NCI-H526 (cell line): ENCODE measurements at places on chromosomes 5 and 9.

DNA sequence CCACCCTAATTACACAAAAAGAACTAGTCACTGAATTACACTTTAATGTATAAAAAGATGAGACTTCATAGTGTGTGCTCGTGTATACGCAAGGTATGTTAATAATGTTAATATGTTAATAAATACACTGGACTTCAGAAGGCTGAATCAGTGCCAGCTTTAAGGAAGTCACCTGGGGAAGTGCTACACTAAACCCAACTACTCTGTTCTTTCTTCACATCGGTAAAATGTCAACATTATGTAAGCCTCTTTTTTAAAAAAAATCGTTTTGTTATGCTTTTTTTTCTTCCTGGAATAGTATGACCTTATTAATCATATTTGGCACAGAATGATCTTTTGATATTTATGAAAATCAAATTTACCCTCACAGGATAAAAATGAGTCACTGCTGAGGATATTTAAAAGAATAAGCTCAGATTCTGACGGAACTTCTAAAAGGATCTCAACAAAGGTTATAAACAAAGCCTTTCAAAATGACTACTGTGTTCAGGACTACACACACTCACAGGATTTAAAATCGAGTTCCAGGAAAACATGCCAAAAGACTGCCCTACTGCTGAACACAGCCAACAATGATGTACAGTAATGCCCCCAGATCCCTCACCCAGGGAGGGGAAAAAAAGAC is 75.9 kb downstream of the AUH start:
- DNase-seq, result no peak

DNA sequence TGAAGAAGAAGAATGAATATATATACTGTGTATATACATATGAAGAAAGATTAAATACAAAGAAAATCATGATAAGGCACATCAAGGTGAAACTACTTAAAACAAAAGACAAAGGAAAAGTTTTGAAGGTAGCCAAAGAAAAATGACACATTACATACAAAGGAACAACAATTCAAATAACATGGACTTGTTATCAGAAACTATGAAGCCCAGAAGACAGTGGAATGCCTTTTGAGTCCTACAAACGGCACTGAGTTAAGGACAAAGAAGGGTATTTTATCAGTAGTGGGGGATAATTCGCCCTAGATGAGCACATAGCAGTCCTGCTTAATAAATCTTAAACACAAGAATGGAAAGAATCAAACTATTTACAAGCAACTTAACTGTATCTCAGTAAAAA is 77.8 kb downstream of the CAAP1 start:
- DNase-seq, result no peak

GRCh38 chr9:136551401-136552116 is 5.7 kb upstream of the NOTCH1 start:
- DNase-seq, result no peak

DNA sequence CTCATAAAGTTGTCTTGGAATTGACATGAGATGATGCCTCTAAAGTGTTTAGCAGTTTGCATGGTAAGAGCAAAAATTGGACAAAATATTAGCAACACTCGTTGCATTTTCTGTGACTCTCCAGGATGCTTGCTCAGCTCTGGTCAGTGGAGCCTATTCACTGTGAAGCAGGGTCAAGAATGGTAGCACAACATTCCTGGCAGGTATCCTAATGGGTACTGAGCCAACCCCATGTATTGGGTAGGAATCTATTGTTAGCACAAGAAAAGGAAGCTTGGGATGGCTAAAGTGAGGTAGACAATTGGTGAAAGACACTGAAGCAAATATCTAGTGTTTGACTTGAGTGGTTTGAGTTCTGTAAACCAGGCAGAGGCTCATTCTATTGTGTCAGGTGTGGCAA is 10.4 kb upstream of the ACTBL2 start:
- DNase-seq, result no peak
